ENCODE measurements at places on chromosomes 6 and 20.

GRCh38 chr6:160161647-160161986, 40.0 kb downstream of the SLC22A1 start:
- H3K4me3 ChIP-seq, result no peak overlapping the region
- no peaks in the 10 kb centered on the region for H3K4me1 ChIP-seq
- H3K27ac ChIP-seq, result no peak overlapping the region
- H3K36me3 ChIP-seq, result no peaks in the 10 kb centered on the region
- H3K27me3 ChIP-seq, result no peaks in the 10 kb centered on the region
- DNase-seq, result no peak

- H3K36me3 ChIP-seq, result no peaks in the 10 kb centered on the region
- H3K27ac ChIP-seq, result no peak overlapping the region
- no peaks in the 10 kb centered on the region for H3K27me3 ChIP-seq
- DNase-seq, result no peak
- H3K4me3 ChIP-seq, result no peak overlapping the region
- no peaks in the 10 kb centered on the region for H3K4me1 ChIP-seq
These were observed 593.4 kb downstream of the EYS start for GRCh38 chr6:65113581-65113980.

- H3K36me3 ChIP-seq, result no peaks in the 10 kb centered on the region
- DNase-seq, result no peak
- no peak overlapping the region for H3K27ac ChIP-seq
- no peaks in the 10 kb centered on the region for H3K4me1 ChIP-seq
- H3K4me3 ChIP-seq, result peak overlapping the region; percentile 48
These were observed 3.1 kb upstream of the TFAP2B start for GRCh38 chr6:50815436-50816114.

- DNase-seq, result no peak
- H3K36me3 ChIP-seq, result no peaks in the 10 kb centered on the region
- H3K27me3 ChIP-seq, result peaks cover 21% of the 10 kb centered on the region
- peaks cover 5% of the 10 kb centered on the region for H3K4me1 ChIP-seq
These were observed 3.8 kb upstream of the CHRNA4 start for GRCh38 chr20:63364801-63365585.

GRCh38 chr6:147547369-147547902, 38.9 kb downstream of the SAMD5 start:
- no peaks in the 10 kb centered on the region for H3K4me1 ChIP-seq
- DNase-seq, result no peak
- no peak overlapping the region for H3K4me3 ChIP-seq
- no peaks in the 10 kb centered on the region for H3K36me3 ChIP-seq
- no peak overlapping the region for H3K27ac ChIP-seq

DNA sequence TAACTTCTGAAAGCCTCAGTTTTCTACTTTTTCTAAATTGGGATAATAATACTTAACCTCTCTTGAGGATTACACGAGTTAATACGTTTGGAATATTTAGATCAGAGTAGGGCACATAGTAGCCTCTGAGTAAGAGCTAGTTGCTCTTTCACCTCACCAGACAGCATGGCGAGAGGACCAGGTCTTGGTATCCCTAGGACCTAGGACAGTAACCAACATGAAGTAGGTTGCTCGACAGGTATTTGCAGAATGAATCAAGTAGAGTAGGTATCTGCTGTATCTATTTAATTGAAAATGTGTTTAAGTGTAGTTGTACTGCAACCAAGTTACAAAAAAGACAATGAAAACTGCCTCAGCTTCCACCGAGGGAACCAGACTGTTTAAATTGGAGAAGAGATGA, 1.4 kb downstream of the CDC5L start:
- peaks cover 26% of the 10 kb centered on the region for H3K4me1 ChIP-seq
- H3K36me3 ChIP-seq, result peaks cover 22% of the 10 kb centered on the region
- H3K4me3 ChIP-seq, result peak overlapping the region; percentile 83
- DNase-seq, result no peak

- no peaks in the 10 kb centered on the region for H3K4me1 ChIP-seq
- DNase-seq, result no peak
- H3K27ac ChIP-seq, result no peak overlapping the region
These were observed 280.2 kb downstream of the ADGB start for GRCh38 chr6:146878952-146879340.

DNA sequence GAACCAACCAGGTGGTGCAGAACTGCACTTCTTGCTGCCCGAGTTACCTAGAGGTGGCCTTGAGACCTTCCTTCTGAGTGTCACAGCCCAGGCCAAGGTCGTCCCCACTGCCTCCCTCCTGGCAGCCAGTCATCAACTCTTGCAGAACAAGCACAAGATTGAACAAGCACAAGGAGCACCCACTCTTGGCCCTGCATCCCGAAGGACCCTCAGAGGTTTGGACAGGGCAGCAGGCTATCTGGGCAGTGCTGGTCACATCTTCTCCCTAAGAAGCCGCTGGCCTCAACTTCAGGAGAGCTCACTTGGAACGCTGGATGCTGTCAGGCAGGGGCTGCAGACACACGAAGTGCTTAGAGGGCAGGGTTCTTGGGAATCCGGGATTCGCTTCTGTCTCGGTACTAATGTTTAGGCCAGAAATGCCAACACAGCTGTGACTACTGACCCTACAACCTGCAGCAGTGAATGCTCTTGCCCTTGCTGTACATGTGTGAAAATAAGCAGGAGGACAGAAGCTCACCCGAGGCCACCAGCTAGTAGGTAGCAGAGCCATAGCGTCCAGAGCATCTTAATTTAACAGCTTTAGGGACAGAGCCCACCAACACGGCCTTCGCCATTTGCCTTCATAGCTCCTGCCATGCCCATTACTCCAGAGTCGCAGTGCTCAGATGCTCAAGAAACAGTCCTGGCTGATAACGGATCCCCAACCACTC, 4.0 kb upstream of the ACSS1 start:
- no peak overlapping the region for H3K27ac ChIP-seq
- DNase-seq, result no peak
- no peaks in the 10 kb centered on the region for H3K27me3 ChIP-seq

DNA sequence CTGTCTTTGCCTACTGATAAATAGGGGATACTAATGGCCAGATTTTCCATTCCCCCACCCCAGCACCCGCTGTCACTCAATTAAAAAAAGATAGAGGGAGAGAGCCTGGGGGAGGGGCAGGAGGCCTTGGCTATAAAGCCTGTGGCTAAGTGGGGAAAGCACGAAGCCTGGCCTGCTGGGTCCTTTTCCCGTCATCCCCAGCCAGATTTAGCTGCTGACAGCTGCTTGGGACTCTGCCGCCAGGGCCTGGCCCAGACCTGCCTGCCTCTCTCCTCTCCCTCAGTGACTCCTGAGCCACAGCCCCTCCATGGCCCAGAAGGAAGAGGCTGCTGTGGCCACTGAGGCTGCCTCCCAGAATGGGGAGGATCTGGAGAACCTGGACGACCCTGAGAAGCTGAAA, at the start of gene APOBEC2:
Gene APOBEC2 (plus strand): TSS at position 162 of the 400 bp plus-strand sequence. CDS start 146 bp downstream, at position 308.
- peaks cover 7% of the 10 kb centered on the region for H3K4me1 ChIP-seq
- H3K27me3 ChIP-seq, result no peaks in the 10 kb centered on the region
- H3K36me3 ChIP-seq, result no peaks in the 10 kb centered on the region
- DNase-seq, result no peak
- no peak within 1 kb of the TSS for H3K27ac ChIP-seq

DNA sequence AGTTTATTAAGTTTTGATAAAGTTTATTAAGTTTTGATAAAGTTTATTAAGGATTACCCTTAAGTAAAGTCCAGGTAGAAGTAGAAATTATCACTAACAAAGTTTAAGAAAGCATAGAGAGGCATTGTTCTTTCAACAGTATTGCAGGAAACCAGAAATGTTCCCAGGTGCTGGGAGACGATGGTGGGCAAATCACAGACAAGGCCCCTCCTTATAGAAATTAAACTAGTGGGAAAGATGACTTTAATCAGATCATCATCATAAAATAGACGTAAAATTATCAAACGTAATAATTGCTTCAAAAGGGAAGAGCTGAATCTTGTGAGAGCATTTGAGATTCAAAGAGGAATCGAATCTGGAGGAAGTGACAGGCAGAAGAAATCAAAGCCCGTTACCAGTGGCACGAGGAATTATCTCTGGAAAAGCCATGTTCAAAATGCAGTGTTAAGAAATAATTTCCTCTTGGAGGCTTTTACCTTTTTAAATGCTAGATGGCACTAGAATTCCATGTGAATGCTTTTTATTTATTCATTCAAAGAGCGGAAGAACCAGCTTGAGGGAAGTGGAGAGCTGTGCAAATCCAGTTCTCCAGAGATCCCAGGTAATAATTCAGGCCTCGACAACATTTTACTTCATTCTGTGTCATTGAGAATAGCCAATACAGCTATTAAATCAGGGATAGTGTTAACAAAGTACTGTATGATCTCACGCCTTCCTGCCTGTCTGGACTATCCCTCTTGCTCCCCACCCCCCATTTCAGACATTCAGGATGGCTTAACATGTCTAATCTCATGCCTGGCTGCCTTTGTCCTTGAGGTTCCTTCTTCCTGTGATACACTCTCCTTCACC, 1.0 kb upstream of the APMAP start:
- H3K4me3 ChIP-seq, result peak overlapping the region; percentile 87
- DNase-seq, result no peak
- no peaks in the 10 kb centered on the region for H3K36me3 ChIP-seq
- peaks cover 16% of the 10 kb centered on the region for H3K4me1 ChIP-seq
- H3K27ac ChIP-seq, result peak overlapping the region; percentile 97

DNA sequence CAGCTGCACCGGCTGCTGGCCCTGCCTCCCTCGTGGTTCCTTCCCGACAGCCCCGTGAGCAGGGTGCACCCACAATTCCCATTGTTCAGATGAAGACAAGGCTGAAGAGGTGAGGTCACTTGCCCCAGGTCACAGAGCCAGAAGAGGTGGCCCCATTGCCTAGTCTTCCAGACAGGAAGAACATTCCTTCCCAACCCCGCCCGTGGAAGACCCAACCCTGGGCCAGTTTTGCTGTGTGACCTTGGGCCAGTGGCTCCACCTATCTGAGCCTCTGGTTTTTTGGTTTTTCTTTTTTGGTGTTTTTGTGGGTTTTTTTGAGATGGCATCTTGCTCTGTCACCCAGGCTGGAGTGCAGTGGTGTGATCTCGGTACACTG, 61.7 kb downstream of the RIPOR3 start:
- H3K4me3 ChIP-seq, result no peak overlapping the region
- H3K27ac ChIP-seq, result no peak overlapping the region
- no peak for DNase-seq
- no peaks in the 10 kb centered on the region for H3K4me1 ChIP-seq
- no peaks in the 10 kb centered on the region for H3K27me3 ChIP-seq

GRCh38 chr20:41100001-41100480, 37.3 kb upstream of the PLCG1 start:
- peaks cover 73% of the 10 kb centered on the region for H3K36me3 ChIP-seq

GRCh38 chr6:149421132-149421531, 21.1 kb downstream of the SUMO4 start:
- H3K27ac ChIP-seq, result no peak overlapping the region
- no peaks in the 10 kb centered on the region for H3K36me3 ChIP-seq
- no peak for DNase-seq
- H3K27me3 ChIP-seq, result no peaks in the 10 kb centered on the region
- no peaks in the 10 kb centered on the region for H3K4me1 ChIP-seq
- H3K4me3 ChIP-seq, result no peak overlapping the region

GRCh38 chr20:1225263-1225782, 521 bp upstream of the RAD21L1 start:
- no peak overlapping the region for H3K4me3 ChIP-seq

DNA sequence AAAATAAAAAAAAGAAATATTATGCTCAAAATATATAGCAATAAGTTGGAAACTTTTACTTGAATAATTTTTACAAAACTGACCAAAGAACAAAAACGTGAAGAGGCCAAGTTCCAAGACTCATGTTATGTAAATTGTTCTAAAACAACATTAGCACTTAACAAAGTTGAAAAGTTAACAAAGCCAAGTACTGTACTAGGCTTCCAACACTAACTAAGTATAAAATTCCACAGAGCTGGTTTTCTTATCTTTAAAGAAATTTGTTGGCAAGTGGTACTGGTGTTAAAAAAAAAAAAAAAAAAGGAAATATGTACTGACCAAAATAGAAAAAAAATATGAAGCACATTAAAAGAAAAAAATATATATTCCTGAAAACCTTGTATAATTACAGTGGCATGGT, 127.8 kb downstream of the SLC16A10 start:
- H3K27me3 ChIP-seq, result no peaks in the 10 kb centered on the region
- no peak overlapping the region for H3K4me3 ChIP-seq
- no peak for DNase-seq
- H3K27ac ChIP-seq, result no peak overlapping the region
- no peaks in the 10 kb centered on the region for H3K4me1 ChIP-seq

DNA sequence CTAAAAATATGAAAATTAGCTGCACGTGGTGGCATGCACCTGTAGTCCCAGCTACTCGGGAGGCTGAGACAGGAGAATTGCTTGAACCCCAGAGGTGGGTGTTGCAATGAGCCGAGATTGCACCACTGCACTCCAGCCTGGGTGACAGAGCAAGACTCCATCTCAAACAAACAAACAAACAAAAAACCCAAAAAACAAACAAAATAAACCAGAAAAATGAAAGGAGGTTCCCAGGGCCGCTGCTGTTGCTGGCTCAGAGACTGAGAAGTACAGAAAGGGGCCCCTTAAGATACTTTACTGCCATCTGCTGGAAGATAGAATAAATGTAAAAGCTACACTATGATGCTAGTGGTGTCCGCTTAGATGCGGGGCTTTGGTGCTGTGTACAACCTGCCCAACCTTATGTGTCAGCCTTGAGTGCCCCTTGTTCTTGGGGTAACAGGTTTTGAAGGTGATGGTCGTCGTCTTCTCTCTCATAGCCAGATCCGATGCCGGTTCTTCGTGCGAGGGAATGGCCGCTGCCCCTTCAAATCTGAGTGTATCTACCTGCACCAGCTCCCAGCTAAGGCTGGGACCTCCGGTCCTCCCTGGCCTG, 2.8 kb upstream of the FANCE start:
- no peaks in the 10 kb centered on the region for H3K36me3 ChIP-seq
- no peak overlapping the region for H3K27ac ChIP-seq
- no peak overlapping the region for H3K4me3 ChIP-seq
- no peak for DNase-seq

- no peak overlapping the region for H3K4me3 ChIP-seq
- H3K27me3 ChIP-seq, result no peaks in the 10 kb centered on the region
- no peak for DNase-seq
- H3K27ac ChIP-seq, result no peak overlapping the region
- no peaks in the 10 kb centered on the region for H3K36me3 ChIP-seq
These were observed 31.6 kb upstream of the ANKRD60 start for GRCh38 chr20:58260006-58260405.

DNA sequence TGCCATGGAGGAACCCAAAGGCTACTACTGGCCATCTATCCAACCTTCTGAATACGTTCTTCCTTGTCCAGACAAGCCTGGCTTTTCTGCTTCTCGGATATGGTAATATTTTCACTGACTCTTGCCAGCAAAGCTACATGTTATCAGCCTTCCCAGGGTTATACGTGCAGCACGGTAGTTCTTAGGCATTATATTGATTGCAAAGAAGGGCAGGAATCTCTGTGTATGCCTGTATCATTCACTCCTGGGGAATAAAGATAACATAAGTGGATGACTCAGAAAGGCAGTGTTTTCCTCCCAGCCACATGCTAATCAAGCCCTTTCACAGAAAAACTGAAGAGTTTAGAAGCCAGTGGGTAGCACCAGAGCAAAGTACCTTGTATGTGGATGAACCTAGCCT, 98.7 kb downstream of the ADGRG6 start:
- H3K36me3 ChIP-seq, result no peaks in the 10 kb centered on the region
- H3K27me3 ChIP-seq, result no peaks in the 10 kb centered on the region
- H3K27ac ChIP-seq, result no peak overlapping the region
- peaks cover 3% of the 10 kb centered on the region for H3K4me1 ChIP-seq
- DNase-seq, result no peak
- no peak overlapping the region for H3K4me3 ChIP-seq
